PC-9 (cell line): ENCODE measurements at places on chromosomes 2 and 18. TPM values are rescaled to one million over a fixed set of nuclear protein-coding genes. Genes with fewer than 3 reads are reported as not detected.

The NAT8 gene
- not detected in 2 replicates for total RNA-seq

DNA sequence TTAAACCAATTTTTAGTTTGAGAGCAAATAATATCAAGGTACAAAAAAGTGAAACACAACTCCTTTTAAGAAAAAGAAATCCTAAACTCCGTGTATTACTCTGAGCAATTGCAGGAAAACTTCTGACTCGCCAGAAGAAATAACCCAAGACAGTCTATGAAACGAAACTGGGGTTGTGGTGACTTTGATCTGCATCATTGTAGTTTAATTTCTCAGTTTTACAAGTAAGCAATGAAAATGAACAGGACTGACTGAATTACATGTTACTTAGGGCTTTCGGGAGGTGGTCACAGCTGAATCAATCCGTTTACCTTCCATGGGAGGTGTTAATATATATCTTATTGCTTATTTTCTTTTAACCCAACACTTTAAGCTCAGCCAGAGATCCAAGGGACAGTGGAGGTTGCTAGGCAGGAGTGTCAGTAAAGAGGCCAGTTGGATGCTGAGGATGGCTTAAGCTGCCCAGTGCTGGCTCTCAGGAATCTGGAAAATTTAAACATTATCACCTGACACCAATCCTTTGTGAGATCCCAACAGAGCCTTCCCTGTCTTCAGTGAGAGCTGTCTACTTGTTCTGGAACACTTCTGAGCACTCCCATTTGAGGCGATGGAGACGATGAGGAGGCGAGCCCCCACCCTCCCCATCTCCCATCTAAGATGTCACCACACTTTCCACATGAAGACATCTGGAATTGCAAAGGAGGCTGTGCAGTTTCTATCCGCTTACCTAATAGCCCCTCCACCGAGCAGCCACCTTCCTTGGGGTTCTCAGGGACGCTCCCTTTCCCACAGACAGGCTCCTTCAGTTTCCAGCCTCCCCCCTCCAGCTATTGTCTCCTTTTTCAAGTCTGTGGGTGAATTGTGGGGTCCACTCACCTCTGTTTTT is 3.6 kb upstream of the RAB31 start:
- H3K4me3 ChIP-seq: no peak overlapping the region
- DNase-seq: no peak
- H3K4me1 ChIP-seq: peaks cover 32% of the 10 kb centered on the region
- H3K27ac ChIP-seq: peak overlapping the region; percentile 52; the same call in 1 of the 2 replicates

GRCh38 chr18:31736630-31737029 is 24.1 kb downstream of the SLC25A52 start:
- no peaks in the 10 kb centered on the region for H3K27me3 ChIP-seq
- DNase-seq: no peak
- H3K4me1 ChIP-seq: no peaks in the 10 kb centered on the region
- no peak overlapping the region for H3K27ac ChIP-seq

- H3K36me3 ChIP-seq: no peaks in the 10 kb centered on the region
- H3K4me3 ChIP-seq: no peak overlapping the region
- peak overlapping the region; percentile 27 for H3K27ac ChIP-seq
- peaks cover 49% of the 10 kb centered on the region for H3K4me1 ChIP-seq
These were observed 211.5 kb downstream of the RAD51AP2 start for GRCh38 chr2:17306706-17307105.

DNA sequence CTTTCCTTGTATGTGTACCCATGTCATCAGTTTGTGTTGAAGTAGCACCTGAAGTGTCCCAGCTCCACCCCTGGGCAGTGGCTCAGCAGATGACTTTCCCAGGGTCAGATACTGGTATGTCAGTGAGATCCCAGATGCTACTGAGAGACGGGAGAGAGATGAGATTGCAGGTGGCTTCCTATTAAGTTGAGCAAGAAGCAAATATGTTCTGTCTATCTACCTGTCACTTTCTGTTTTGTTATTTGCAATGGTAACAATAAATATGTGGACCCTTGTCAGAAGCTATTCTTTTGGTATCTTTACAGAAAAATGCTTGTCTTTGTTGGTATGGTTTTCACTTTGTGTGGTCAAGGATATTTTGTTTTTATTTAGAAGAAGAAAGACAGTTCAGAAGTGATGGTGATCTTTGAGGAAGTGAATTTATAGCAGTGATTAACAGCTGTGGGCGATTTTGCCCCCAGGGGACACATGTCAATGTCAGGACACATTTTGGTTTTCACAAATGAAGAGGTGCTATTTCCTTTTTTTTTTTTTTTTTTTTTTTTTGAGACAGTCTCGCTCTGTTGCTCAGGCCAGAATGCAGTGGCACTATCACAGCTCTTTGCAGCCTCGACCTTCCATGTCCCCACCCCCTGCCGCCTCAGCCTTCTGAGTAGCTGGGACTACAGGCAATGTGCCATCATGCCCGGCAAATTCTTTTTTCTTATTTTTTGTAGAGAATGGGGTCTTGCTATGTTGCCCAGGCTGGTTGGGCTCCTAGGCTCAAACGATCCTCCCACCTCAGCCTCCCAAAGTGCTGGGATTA is 21.4 kb downstream of the MGAT5 start:
- H3K27me3 ChIP-seq: no peaks in the 10 kb centered on the region
- no peak overlapping the region for H3K4me3 ChIP-seq
- no peaks in the 10 kb centered on the region for H3K36me3 ChIP-seq
- H3K27ac ChIP-seq: no peak overlapping the region
- DNase-seq: no peak

The NPPC gene
- not detected in 2 replicates for total RNA-seq

GRCh38 chr2:216029416-216030129 is 16.2 kb upstream of the MREG start:
- no peaks in the 10 kb centered on the region for H3K27me3 ChIP-seq
- no peak overlapping the region for H3K27ac ChIP-seq
- H3K36me3 ChIP-seq: no peaks in the 10 kb centered on the region
- no peak overlapping the region for H3K4me3 ChIP-seq
- H3K4me1 ChIP-seq: no peaks in the 10 kb centered on the region

The ACADL gene
- 0.20 and 0.24 TPM in 2 replicates for total RNA-seq

GRCh38 chr18:65547046-65547445 is 203.8 kb upstream of the CDH7 start:
- H3K27ac ChIP-seq: no peak overlapping the region
- H3K27me3 ChIP-seq: no peaks in the 10 kb centered on the region
- DNase-seq: no peak
- H3K4me1 ChIP-seq: 0 out of 2 replicates have a peak, but pooled peaks cover 7% of the 10 kb centered on the region

The RIT2 gene
- not detected in 2 replicates for total RNA-seq

- H3K27ac ChIP-seq: no peak overlapping the region
- no peaks in the 10 kb centered on the region for H3K36me3 ChIP-seq
- H3K4me1 ChIP-seq: peaks cover 6% of the 10 kb centered on the region; the same call in 1 of the 2 replicates
- no peaks in the 10 kb centered on the region for H3K27me3 ChIP-seq
- no peak for DNase-seq
These were observed 142.7 kb downstream of the ADCYAP1 start for GRCh38 chr18:1047406-1047805.

DNA sequence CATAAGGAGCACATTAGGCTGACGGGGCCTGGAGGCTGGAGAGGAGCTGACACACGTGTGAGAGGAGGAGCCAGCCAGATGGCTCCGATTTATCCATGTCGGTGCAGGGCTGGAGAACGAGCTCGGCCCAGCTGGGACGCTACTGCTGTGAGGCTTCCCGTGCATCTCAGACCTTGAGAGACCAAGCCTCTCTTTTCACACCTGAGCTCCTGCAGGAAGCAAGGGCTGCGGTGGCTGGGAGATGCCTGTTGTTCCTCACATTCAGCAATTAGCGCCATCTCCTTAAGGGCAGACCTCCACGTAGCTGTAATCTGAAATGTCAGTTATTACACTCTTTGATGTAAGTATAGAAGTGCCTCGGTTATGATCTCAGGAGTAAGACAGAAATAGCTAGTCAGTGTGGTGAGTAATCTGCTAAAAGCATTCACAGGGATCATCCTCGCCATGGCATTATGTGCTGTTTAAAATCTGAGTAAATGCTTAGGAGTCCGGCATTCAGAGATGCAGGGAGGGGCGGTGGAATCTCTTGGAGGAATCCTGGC is 107.9 kb downstream of the PRKCE start:
- no peak for DNase-seq
- H3K4me3 ChIP-seq: no peak overlapping the region
- no peaks in the 10 kb centered on the region for H3K27me3 ChIP-seq
- no peaks in the 10 kb centered on the region for H3K4me1 ChIP-seq
